ENCODE measurements at places on chromosomes 6 and 20.

GRCh38 chr6:162973151-162973872, 245.5 kb downstream of the PACRG start:
- no peak for DNase-seq

DNA sequence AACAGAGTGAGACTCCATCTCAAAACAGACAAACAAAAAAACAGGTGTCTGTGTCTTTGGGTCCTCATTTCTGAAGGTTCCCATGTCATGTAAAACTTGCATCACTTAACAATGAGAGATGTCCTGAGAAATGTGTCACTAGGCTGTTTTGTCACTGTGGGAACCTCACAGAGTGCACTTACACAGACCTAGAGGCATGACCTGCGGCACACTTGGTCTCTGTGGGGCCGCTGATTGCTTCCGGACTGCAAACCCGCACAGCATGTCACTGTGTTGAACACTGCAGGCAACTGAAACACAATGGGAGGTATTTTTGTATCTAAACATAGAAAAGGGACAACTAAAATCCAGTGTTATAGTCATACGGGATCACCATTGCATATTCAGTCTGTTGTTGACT, 42.3 kb upstream of the TMEM181 start:
- DNase-seq: no peak

DNA sequence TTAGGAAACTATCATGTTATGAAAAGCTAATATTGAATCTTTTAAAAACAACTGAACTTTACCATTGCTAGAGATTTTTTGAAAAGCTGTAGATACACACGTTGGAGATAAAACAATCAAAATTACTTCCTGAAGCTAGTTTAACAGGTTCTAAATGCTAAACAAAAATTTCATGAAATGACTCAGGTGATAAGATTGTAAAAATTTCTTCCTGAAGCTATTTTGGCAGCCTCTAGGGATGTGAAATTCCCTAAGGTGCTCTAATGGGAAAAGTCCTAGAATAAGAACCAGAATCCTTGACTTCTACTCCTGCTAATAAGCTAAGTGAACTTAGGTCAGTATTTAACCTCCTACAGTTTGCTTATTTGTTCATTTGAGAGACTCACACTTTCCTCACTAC, 8.5 kb downstream of the GCM2 start:
- no peak for DNase-seq

DNA sequence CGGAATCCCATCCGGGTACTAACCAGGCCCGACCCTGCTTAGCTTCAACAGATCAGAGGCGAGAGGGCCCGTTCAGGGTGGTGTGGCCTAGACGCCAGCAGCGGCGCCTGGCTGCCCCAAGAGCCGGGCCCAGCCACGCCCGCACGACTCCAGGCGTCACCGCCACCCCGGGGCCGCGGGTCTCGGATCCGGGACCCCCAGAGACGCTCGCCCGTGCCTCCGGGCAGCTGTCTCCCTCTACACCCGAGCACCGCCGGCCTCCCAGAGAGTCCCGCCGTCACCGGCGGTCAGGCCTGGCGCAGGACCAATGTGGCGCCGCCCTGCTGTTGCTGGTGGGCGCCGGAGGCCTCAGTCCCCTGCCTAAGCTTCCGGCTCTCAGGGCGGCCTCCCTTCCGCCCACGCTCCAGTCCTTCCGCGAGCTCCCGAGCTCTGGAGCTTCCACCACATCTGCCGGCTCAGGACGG, 441.2 kb upstream of the DEFB115 start:
- DNase-seq: no peak

DNA sequence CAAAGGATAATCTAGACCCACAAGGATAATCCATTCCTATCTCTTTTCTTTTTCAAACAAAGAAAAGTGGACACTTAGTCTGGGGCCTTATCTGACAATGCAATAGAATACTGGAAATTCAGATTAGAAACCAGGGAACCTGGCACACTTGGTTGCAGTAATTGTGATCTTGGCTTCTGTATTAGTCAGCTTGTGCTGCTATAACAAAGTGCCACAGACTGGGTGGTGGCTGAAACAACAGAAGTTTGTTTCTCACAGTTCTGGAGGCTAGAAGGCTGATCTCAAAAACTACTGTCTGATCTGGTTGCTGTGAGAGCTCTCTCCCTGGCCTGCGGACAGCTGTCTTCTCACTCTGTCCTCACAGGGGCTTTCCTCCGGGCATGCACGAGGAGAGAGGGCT, 49.4 kb downstream of the SNRNP48 start:
- DNase-seq: no peak

DNA sequence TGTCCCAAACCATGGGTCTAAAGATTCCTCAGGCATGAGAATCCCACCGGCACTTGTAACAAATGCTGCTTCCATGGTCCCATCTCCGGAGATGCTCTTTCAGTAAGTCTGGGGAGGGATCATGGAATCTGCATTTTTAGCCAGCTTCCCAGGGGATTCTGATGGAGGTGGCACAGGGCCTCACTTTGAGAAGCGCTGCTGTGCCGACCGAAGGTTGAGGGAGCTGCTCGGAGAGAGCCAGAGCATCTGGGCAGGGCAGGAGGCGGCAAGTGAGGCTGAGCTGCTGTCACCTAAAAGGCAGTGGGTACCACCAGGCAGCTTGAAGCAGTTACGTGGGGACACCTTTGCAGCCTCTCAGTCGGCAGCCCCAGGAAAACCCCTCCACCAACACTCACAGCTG, 100.2 kb upstream of the CDYL start:
- DNase-seq: no peak

DNA sequence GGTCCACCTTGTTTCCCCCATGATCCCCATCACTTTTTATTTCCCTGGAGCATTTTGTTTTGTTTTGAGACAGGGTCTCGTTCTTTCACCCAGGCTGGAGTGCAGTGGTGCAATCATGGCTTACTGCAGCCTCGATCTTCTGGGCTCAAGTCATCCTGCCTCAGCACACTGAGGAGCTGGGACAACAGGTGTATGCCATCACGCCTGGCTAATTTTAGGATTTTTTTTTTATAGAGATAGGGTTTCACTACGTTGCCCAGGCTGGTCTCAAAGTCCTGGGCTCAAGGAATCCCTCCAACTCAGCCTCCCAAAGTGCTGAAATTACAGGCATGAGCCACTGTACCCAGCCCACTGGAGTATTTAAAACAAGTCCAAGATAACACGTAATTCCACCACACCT, 179.9 kb downstream of the PREX1 start:
- DNase-seq: no peak

GRCh38 chr6:87494761-87495422, 22.1 kb downstream of the SLC35A1 start:
- no peak for DNase-seq

GRCh38 chr20:20780127-20780824, 67.8 kb upstream of the RALGAPA2 start:
- no peak for DNase-seq
